Effector memory CD8-positive, alpha-beta T cell (primary cell): ENCODE measurements at places on chromosomes 12 and 14.

GRCh38 chr12:103475073-103475472 is 20.7 kb downstream of the C12orf42 start:
- peaks cover 14% of the 10 kb centered on the region for H3K4me1 ChIP-seq
- H3K27ac ChIP-seq = no peak overlapping the region
- no peak for DNase-seq
- no peaks in the 10 kb centered on the region for H3K36me3 ChIP-seq
- H3K27me3 ChIP-seq = no peaks in the 10 kb centered on the region
- no peak overlapping the region for H3K4me3 ChIP-seq

DNA sequence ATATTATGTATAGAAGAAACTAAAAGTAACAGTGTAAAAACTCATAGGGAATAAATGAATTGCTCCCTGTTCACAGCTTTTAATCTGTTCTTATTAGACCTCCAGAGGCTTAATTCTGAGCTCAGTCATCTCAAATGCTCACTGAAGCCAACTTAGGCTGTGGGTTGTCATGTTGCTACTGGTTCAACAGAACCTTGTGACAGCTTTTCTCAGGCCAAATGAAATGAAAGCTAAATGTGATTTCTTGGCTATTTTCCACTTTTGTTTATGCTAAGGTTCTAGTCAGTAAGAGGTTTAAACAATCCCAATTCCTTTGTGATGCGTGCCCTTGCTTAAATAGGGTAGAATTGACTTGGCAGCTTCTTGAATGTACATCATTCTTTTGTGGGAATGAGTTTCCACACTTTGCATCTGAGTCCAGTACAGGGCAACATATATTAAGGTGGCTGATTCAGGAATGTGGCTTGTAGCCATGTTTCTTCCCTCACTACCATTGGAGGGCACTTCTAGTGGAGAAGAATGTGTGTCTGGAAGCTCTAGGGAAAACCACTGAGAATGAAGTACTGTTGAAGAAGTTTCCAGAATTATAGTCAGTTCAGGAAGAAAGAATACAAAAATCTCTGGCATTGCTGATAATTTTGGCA is 156.4 kb downstream of the NEDD1 start:
- H3K27ac ChIP-seq = no peak overlapping the region
- H3K36me3 ChIP-seq = no peaks in the 10 kb centered on the region

DNA sequence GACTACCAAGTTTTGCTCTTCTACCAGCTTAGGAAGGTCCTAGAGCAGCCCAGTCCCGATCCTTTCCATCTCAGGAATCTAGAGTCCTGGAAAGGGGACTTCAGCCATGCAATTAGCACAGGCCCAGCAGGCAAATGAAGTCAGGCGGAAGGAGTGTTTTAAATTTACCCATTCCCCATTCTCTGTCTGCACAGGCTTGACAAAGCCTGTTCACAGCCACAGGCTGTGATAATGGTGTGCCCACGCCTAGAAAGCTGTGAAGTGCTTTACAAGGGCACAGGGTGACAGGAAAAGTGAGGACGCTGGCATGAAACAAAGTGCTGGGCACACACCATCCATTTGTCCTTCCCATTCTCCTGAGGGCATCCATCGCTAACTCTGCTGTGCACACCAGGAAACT is 79.0 kb downstream of the PITPNM2 start:
- H3K4me1 ChIP-seq = peaks cover 47% of the 10 kb centered on the region
- H3K27ac ChIP-seq = peak overlapping the region; percentile 29
- no peak for DNase-seq
- no peak overlapping the region for H3K4me3 ChIP-seq
- peaks cover 6% of the 10 kb centered on the region for H3K36me3 ChIP-seq

DNA sequence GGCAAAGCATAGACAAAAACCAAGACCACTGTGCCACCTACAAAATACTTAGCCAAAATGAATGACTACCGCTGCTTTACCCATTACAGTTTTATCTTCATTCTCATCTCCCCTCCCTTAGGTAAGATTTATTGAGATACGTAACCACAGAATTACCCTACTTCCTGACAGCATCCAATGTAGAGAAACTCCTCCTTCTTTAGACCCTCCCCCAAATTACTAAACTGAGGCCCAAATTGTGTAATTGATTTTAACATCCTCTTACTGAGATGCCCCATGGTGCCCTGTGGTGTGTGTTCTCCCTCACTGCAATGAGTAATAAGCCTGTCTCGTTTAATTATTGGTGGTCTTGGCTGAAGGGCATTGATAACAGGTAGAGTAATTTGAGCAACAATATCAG is 19.1 kb downstream of the VRK1 start:
- H3K4me3 ChIP-seq = no peak overlapping the region
- H3K36me3 ChIP-seq = no peaks in the 10 kb centered on the region
- no peaks in the 10 kb centered on the region for H3K27me3 ChIP-seq
- H3K4me1 ChIP-seq = peaks cover 51% of the 10 kb centered on the region
